ENCODE measurements at places on chromosomes 3 and 15. TPM values are rescaled to one million over a fixed set of nuclear protein-coding genes. Genes with fewer than 3 reads are reported as not detected.

- DNase-seq: no peak
These were observed 85.7 kb downstream of the TRIM42 start for GRCh38 chr3:140763532-140763931.

DNA sequence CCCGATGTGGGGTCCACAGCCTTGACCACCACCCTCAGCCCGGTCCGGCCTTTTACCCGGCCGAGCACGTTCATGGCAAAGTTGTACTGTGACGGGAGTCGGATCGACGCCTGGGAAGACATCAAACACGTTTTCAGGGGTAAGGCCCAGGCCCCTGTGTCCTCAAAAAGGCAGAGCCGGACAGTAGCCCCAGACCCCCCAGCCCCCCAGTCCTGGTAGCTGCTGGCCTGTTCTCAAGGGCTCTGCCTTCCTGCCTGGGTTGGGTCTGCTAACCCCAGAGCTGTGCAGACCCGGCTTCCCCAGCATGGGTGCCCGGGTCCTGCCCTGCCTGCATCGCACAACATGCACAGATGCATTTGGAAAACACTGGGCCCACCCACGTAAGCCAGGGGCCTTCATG lies 84.6 kb downstream of the NUP210 start:
- no peak for DNase-seq

LMCD1 gene
- 7.9 TPM for total RNA-seq

MAPKAPK3 gene
- total RNA-seq: 72.5 TPM
